Substantia nigra (tissue), 51 donors: ENCODE measurements at places on chromosomes 12 and 14.

DNA sequence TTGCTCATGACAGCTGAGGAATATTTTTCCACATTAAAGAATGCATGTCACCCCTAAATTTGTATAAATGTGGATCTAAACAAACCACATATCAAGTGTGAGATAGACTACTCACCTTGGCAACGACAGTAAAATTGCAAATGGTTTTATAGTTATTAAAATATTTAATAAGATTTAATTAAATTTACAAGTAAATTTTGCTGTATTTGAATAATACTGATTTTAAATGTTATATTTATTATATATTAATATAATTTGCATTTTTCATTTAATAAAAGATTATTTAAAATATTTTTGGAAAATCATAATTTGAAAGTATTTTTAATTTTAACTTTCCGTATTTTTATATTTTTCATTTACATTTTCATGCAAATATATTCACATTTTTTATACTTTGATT lies 53.4 kb downstream of the SERPINA3 start:
- no peak for DNase-seq

DNA sequence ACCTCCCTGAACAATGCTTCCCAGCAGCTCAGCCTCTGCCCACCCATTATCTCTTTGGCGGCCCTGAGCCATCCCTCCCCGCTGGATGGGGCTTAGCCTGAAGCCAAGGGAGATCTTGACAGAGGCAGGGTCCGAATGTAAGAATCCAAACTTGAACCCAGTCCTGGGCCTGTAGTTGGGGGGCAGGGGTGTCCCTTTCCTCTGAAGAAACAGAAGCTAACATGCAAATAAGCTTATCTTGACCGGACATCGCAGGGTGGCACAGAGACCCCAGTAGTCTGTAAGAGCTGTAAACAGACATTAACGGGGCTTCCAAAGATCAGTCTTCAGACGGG lies 6.0 kb downstream of the DLK1 start:
- no peak for DNase-seq

- DNase-seq = no peak
These were observed 15.4 kb downstream of the SYNE2 start for GRCh38 chr14:63867933-63868921.

DNA sequence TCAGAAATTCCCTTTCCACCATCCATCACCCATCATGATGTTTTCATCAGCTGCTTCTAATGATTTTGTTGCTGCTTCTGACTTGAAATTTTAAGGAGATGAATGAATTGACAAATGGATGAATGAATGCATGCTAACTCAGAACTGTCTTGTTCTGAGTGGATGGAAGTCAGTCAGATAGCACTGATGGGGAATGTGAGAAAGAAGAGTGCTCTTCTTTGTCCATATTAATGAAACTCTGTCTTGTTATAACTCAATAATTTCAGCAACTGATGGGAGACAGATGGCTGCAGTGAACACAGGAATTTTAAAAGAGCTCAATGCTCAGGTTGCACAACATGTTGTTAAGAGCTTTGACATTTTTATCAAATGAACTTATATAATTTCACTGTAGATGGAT lies 422.0 kb downstream of the TRHDE start:
- no peak for DNase-seq

DNA sequence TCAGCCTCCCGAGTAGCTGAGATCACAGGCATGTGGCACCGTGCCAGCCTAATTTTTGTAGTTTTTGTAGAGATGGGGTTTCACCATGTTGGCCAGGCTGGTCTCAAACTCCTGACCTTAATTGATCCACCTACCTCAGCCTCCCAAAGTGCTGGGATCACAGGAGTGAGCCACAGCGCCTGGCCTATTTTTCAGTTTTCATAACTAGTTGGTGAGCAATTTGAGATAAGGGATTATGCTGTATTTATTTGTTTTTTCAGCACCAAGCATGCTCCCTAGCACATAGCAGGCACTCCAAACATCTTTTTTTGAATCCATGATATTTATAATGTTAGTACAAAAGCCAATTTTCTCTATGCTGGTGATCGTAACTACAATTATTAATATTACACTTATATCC lies 541.2 kb downstream of the SNAPC1 start:
- DNase-seq = no peak

GRCh38 chr14:101060171-101060601 lies 156.7 kb upstream of the RTL1 start:
- no peak for DNase-seq

DNA sequence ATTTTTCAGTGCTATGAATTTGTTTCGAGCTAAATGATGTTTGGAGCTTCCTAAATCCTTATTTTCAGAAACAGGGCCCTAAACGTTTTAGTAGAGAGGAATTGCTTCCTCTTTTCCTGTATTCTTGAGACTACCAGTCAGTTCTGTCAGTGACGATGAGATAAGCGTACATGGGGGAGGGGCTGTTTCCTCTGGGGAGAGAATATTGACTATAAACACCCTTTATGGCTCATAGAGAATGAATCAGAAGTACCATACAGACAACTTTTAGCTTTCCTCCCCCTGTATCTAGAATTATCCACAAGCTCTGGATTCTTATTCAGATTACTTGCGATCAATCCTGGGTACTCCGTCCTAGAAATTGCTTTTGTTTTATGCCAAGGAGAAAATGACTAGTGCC lies 5.1 kb downstream of the TBK1 start:
- DNase-seq = no peak

DNA sequence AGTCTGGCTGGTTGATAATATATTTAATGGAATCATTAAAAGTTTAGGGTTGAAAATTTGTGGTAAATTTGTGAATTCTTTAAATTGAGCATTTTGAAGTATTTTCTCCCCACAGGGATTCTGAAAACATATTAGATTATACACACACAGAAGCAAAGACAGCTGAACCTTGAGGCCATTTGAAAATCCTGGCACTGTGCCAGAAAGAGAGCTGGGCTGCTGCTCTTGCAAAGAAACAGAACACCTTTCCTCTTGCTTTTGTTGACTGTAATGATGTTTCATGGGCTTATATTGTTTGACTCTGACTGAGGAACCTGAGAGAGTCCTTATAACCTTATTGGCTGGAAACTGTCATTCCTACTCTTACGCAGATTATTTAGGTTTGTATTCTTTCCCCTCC lies 4.8 kb downstream of the RNF34 start:
- DNase-seq = no peak

GRCh38 chr12:98656289-98657101 lies 11.4 kb downstream of the APAF1 start:
- DNase-seq = no peak

DNA sequence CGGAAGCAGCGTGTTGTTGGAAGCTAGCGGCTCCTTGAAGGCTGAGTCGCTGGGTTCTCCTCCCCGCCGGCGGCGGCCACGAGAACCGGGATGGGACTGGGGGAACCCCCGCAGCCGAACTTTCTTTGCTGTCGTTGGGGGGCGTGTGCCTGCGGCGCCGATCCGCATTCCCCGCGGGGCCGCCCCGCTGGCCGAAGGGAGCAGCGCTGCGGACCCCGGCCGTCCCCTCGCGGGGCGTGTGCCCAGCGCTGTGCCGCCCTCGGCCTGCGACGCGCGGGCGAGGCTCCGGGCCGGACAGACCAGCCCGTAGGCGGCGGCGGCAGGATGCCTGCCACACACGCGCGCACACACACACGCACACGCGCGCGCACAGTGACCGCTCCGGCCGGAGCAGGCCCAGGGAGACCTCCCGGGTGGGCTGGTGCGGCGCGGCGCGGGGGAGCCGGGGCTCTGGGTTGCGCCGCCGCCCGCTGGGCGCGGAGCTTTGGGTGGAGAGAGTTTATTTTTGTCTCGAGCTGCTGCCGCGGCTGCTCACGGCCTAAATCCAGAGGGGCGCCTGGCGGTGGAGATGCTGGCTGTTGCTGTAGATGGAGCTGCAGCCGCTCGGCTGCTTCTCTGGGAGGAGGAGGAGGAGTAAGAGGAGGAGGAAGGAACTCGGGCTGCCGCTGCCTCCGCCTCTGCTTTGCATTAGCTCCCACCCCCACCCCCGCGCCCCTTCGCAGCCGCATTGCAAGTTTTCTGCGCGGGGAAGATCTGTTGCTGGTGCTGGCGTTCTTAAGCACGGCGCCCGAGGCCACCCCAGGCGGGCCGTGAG lies at the start of gene SAMD4A:
SAMD4A (plus strand) TSS at position 719 of the 814 bp plus-strand sequence. CDS start 789 bp downstream, outside the sequence.
- DNase-seq = peak; percentile 74

- DNase-seq = no peak
These were observed 192.6 kb downstream of the CHST11 start for GRCh38 chr12:104649217-104649824.

GRCh38 chr14:32203928-32204357 lies 874 bp upstream of the RNU6-8 start:
- DNase-seq = no peak
